HT1080 (cell line): ENCODE measurements at places on chromosomes 3 and 15. TPM values are rescaled to one million over a fixed set of nuclear protein-coding genes. Genes with fewer than 3 reads are reported as not detected.
A peak's percentile ranks its signal among the peaks of the same experiment; 100 is the strongest.

GRCh38 chr3:86175593-86176444 lies 815.1 kb downstream of the VGLL3 start:
- no peak for DNase-seq

GRCh38 chr3:61701011-61701410 lies 139.6 kb downstream of the PTPRG start:
- DNase-seq = no peak

- DNase-seq = no peak
These were observed 30.4 kb upstream of the WWTR1 start for GRCh38 chr3:149688122-149688757.

GRCh38 chr15:89174476-89174875 lies 46.9 kb downstream of the RLBP1 start:
- no peak for DNase-seq

- DNase-seq = peak; percentile 83
These were observed 30.8 kb downstream of the GALNT15 start for GRCh38 chr3:16205156-16205870.

DNA sequence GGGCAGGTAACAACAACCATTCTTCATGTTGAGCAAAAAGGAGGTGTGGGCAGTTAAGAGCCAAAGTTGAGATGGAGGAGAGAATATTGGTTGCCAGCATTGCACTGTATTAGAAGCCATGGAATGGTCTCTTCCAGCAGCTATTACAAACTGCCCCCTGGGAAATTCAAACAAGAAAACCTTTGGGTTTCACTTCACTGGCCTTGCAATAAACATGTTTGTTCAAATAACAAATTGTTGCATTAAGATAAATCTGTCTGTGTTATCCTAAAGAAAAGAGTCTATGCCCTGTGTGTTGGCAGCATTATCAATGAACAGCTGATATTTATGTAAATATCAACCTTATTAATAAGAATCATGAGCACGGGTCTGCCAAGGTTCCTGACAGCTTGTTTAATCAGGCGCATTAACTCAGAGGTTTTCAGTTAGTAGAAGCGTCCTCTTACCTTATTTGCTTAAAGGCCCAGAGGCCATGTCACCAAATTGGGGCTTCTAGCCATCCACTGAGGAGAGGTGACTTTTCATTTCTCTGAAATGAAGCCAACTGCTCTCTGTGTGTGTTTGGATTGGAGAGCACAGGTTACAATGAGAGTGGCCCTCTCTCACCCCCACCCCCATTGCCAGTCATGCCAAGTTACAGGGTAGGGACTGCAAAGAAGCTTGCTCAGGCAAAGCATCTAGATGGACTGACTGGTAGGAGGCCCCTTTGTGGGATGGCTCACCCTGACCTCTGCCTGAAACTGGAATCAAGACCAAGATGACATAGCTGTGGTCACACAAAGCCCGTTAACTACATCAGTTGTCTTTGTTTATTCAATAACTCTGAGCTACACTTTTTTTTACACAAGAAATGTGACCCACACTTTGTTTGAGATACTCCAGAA lies 10.5 kb downstream of the FILIP1L start:
- peak; percentile 67 for DNase-seq

DNA sequence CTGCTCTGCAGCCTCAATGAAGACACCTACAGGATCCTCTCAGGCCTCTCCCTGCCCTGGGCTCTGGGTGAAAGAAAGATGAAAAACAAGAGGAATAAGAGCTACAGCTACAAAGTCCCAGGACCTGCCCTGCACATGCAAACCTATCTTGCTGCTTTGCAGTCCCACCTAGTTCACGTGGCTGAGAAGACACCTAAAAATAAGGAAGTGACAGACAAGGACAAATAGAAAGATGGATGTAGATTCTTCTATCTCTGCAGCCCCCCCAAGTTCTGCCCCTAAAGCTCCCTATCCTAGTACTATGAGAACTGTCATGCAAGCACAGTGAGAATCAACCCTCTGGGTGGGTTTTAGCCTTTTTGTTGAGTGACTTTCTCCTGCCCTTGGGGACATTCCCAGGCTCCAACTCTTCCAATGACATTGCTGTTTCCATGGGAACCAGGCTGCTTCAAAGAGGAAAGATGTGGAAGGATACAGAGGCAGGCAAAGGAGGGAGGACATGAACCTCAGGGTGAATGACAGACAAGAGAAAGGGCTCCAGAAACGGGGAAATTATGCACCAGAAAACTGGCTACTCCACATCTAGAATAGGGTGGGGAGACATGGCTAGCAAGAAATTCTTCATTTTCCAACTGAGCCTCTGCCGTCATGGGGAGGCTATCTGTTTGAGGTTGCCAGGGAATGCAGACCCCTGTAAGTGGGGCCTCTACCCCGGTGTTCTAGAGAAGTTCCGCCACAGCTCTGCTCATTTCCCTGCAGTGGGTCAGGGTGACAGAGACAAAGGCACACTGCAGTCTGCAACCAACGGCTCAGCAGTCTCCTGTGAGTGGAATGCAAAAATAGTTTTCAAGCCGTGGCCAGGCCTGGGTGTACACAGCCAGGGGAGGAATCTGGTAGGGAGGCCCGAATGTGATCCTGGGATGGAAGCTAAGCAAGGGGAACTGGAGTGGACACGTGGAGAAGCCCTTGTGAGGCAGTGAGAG lies 5.2 kb downstream of the CSPG5 start:
- no peak for DNase-seq

GRCh38 chr3:70805061-70805889 lies 492.8 kb upstream of the MDFIC2 start:
- DNase-seq = no peak

- DNase-seq = no peak
These were observed 1.0 kb downstream of the XYLB start for GRCh38 chr3:38347421-38348200.

DNA sequence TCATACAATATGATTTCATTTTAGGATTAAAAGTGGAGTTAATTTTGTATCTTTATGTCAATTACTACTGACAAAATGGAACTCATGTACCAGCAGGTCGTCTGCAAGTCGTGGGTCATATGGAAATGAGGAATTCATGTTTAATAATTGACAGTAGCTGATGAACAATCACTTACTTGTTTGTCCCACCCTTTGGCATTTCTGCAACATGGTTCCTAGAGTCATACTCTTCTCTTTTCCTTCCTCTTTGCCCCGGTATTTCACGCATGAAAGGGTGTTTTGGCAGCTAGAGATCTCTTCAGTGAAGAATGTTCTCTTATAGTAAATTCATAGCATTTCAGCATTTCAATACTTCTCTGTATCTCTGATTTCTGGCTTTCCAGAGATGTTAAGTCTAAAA lies 133.3 kb upstream of the SLC24A5 start:
- DNase-seq = no peak

DNA sequence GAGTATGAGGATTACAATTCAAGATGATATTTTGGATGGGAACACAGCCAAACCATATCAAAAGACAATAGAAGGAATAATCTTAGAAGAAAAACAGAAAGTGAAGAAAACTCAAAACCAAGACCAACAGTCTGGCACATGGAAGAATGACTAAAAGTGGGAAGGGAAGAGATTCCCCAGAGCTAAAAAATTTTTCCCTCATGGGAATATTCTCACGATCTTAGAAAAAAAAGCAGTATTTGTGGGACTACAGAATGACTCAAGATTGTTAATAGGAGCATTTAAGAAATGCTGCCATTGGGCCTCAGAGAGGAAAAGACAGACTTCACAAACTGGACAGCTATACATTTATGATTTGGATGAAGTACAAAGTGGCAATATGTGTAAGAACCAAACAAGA lies 18.3 kb downstream of the OSTN start:
- no peak for DNase-seq

DNA sequence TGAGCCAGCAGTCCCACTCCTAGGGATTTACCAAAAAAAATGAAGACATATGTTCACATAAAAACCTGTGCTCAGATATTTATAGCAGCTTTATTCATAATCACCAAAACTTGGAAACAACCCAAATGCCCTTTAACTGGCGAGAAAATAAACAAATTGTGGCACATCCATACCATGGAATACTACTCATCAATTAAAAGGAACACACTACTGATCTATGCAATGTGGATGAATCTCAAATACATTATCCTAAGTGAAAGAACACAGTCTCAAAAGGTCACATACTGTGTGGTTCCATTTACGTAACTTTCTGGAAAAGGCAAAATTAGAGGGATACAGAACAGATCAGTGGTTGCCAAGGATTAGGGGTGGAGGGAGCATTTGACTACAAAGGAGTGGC lies 394.5 kb downstream of the SHQ1 start:
- no peak for DNase-seq

- DNase-seq = no peak
These were observed 37.9 kb upstream of the RPL32 start for GRCh38 chr3:12879191-12879815.

DNA sequence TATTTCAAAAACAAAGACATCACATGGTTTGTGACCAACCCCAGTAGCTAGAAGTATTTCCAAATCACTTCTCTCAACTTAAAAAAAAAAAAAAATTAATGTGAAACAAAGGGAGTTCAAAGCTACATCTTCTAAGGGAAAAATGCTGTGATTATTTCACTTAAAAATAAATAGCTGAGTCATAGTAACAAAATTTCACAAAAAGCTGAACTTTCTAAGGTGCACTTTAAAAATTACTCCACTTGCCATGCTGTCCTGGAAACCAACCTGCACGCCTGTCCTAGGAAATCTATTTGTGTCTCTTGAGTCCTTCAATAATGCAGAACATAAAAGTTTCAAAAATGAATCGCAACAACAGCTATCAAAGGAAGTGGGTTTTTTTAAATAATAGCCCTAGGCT lies 1.8 kb downstream of the ACAP2 start:
- DNase-seq = no peak

DNA sequence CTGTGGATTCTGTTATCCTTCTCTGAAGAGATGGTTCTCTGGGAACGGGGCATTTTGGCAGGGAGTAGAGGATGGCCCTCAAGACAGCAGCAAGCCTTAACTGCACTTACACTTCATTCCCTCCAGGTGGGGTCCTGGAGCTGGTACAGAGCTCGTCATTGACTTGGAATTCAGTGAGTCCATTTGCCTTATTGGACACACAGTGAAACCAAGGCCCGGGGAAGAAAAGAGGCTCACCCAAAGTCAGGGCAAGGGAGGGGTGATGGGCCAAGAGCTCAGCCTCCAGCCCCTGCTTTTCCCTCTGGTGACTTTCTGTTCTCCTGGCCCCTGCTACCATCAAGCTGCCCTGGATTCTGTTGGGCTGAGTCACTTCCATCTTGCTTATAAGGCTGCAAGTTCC lies 125.6 kb downstream of the ETFA start:
- DNase-seq = peak; percentile 71

DNA sequence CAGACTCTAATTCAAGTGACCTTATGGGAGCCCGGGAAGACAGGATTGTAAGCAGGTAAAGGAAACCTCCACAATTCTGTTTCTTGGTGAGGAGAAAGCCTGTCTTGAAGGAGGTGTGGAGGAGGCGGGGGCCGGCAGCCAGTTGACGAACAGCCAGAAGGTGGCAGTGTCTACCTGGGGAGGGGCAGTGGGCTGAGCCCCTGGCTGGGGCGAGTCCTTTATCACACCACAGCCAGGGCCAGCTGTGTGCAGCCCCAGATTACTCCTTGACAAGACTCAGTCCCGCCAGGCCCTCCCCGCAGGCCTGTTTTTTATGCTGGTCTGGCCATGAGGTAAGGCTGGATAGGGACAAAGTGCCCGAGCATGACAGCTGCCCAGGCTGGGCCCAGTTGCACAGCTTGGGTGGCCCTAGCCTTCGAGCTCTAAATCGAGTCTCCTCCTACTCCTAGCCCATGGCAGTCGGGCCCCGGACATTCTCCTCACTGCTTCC lies 40.9 kb upstream of the IDH2 start:
- peak; percentile 73 for DNase-seq

DNA sequence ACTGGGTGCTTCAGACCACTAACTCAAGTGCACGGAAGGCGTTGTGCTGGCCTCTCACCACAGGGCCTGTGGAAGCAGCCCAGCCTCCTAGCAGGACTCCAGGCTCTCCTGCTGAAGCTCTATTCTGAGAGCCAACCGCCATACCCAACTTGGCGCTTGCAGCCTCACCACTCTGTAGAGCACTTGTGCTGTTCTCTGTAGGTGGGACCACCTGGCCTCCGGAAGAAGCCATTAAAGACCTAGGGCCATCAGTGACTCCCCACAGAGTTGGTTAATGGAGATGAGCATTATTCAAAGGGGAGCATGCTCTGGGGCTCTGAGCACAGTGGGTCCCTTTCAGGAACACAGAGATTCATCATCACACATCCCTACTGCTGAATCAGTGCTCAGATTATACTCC lies 50.9 kb downstream of the C3orf85 start:
- DNase-seq = no peak

GRCh38 chr15:40103864-40104271 lies 4.8 kb downstream of the BMF start:
- DNase-seq = no peak

DNA sequence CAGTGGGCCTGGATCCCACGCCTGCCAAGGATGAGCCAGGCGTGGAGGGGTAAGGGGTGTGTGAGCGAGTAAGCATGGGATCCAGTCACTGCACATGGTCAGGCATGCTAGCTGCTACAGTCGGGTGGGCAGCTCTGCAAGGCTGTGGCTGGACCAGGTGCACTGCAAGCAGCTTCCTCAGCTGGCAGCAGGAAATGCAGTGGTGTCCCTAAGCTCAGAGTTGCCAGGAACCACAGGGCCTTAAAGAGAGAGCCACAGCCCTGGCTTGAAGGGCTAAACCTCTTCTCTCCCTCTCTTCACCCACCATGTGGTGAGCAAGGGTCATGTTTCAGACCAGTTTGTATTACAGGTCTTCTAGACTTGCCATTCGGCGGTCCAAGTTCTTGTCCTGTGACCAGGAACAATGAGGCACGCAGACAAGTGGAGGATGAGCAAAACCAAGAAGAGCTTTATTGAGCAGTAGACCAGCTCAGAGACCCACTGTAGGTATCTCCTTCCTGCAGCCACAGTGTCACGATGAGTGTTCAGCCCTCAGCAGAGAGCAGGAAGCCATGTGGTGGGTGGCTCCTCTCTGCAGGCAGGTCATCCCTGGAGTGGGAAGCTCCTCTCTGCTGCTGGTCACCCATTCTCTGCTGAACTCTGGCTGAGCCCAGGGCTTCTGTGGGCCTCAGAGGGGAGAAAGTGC lies 511.9 kb downstream of the PYDC2 start:
- no peak for DNase-seq

Gene CLDN18
- not detected in 2 replicates for total RNA-seq

Gene EOMES
- total RNA-seq = 0.06 and 0.30 TPM in 2 replicates

Gene ARID3B
- total RNA-seq = 3.5 and 4.9 TPM in 2 replicates

Gene IQCF2
- not detected in 2 replicates for total RNA-seq

Gene PLA1A
- not detected in 2 replicates for total RNA-seq

Gene CPEB1
- total RNA-seq = 0.11 and 0.94 TPM in 2 replicates
